ENCODE measurements at places on chromosomes 12 and 14.

DNA sequence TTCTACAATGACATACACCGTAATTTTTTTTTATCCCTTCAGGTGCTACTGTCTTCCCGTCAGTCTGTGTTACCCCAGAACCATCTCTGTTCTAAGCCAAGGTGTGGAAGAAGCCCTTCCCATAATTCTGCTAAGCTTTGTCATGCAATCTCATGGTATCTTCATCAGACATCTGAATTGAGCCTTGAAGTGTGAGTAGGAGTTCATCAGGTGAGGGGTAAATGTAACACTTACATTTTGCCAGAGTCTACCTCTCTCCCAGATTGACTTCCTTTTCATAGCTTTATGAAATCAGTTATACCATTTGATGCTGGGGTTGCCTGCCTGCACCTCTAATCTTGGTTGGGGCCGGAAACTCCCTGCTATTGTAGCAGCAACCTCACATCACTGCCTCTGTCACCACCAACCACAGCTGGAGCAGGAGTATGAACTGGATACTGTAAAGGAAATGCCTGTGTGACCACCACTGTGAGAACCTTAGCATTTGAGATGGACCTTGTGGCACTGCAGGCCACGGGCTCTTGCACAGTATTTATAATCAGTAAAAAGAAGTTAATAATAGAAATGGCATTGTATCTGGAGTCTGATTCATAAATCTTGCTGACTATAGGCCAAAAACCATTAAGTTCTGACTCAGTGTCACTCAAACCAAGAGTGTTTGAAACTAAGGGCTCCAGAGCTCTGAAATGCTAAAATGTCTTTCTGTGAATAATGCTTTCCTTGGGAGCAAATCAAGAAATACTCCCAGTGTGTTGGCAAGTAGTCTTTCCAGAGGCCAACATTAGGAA, 58.7 kb upstream of the STK38L start:
- DNase-seq: no peak

- no peak for DNase-seq
These were observed 106.0 kb upstream of the PRICKLE1 start for GRCh38 chr12:42695490-42695995.

DNA sequence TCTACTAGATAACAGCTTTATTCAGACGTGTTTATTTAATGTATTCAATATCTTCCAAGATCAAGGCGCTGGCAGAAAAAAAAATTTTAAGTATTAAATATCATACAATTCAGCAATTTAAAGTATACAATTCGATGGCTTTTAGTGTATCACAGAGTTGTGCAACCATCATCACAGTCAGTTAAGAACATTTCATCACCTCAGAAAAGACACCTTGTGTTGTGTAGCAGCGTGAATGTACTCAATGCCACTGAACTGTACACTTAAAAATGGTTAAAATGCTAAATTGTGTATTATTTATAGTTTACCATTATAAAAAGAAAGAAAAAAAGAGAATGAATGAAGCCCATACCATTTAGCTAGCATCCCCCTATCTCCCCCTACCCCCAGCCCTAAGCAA, 96.4 kb downstream of the RIN3 start:
- DNase-seq: no peak

GRCh38 chr14:91229005-91229382, 15.5 kb downstream of the GPR68 start:
- DNase-seq: no peak

DNA sequence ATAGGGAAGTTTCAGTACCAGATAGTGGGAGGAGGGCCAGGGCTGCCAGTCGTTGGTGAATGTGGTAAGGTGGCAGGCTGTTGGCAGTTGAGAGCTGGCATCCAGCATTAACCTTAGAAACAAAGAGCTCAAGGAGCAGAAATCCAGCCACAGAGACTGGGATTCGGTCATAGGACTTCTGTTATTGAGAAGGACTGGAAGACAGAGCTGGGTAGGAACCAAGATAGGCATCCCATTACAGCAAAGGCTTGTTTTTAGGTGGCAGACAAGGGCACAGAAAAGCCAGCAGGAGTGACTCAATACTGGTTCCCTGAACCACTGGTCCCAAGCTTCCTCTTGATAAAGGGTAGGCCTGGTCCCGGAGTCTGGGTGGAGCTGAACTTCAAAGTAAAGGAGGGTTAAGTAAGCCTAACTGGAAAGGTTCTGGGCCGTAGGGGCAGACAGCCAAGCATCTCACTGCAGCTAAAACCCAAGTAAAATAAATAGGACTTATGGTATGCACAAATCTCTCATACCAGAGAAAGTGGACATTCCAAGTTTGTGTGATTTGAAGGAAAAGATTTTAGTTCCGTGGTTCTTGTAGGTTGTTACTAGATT, 147.9 kb downstream of the ETV6 start:
- DNase-seq: no peak

DNA sequence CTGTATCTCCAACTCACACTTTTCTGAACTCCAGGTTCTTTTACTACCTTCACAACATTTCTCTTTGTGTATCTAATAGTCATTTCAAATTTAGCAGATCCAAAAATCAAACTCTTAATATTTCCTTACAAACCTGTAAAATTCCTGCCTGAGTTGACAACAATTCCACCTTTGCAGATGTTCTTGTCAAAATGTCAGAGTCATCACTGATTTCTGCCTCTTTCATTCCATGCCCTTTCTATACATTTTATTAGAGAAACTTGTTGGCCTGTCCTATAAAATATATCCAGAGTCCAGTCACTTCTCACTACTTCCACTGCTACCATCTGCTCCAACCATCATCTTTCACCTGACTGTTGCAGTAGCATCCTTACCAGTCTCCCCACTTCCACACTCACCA, 119.7 kb downstream of the CAPZA3 start:
- no peak for DNase-seq

Measured in hematopoietic multipotent progenitor cell treated with erythropoietin and hydrocortisone succinate and interleukin-3 and kit ligand, for 15 days (in vitro differentiated cells).